ENCODE measurements at places on chromosomes 7 and 10.

DNA sequence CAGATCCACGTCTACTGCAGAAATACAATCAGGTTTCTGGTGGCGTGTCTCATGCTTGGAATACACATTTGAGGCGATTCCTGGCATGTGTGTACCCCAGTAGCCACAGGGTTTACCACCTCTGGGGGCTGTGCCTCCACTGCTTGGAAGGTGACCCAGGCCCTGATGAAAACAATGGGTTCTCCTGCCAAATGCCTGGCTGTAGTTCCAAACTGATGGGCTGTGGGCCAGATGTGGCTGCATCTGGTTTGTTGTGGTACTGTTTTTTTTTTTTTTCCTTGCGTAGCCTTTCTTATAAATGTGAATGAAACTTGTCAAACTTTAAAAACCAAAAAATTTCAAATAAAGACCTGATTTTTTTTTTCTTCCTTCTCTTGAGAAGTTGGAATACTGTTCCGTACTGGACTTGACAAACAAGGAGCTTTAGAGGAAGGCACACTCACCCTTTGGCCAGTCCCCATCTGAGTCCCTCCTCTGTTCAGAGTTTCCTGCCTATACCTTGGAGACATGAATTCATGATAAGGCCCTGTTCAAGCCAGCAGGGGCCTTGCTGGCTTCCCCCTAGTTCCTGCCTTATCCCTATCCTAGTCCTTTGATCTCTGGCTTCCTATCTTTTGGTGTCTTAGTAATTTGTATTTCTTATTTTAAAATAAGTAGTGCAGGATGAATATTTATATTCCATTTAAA, 217.1 kb downstream of the PHTF2 start:
- no peak for DNase-seq

GRCh38 chr10:17208476-17208875, 7.0 kb upstream of the TRDMT1 start:
- DNase-seq, result no peak

GRCh38 chr7:139680676-139681462, 96.9 kb downstream of the HIPK2 start:
- peak; percentile 26 for DNase-seq

- DNase-seq, result peak; percentile 31
Observed at GRCh38 chr10:133379152-133379800, at the start of gene PAOX. TSS of gene PAOX (plus strand) at chr10:133379262. CDS start at chr10:133379317, 55 bp downstream.
